Fibroblast of upper back skin (primary cell): ENCODE measurements at places on chromosomes 1 and 21.

DNA sequence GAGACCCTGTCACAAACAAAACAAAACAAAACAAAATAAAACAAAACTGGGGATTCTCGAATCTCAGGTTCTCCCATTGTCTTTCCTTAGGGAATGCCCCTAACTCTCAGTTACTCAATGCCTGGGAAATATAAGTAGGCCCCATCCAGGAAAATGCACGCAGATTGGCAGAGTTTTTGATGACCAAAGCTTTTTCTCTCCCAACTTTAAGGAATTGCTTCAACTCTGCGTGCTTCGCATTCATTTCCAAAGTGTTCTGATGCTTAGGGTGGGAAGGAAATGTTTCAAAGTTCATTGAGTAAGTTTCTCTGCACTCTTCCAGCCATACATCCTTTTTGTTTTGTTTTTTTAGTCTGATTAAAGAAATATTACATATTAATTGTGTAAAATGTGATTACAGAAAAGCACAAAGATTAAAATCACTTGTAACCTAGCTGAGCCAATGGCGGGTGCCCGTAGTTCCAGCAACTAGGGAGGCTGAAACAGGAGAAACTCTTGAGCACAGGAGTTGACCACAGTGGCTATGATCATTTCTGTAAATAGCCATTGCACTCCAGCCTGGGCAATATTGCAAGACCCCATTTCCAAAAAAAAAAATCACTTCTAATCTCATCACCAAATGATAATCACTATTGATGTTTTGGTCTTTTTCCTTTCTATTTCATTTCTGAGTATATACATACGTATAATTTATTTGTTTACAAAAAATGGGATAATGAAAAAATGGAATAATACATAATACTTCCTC is 18.4 kb upstream of the EVI5 start:
- DNase-seq, result no peak

GRCh38 chr1:243227622-243228021 is 27.5 kb downstream of the CEP170 start:
- no peak for DNase-seq

GRCh38 chr1:3657096-3657475 is 4.8 kb downstream of the TP73 start:
- no peak for DNase-seq

GRCh38 chr1:96579636-96580035 is 141.9 kb upstream of the PTBP2 start:
- DNase-seq, result peak; percentile 4

DNA sequence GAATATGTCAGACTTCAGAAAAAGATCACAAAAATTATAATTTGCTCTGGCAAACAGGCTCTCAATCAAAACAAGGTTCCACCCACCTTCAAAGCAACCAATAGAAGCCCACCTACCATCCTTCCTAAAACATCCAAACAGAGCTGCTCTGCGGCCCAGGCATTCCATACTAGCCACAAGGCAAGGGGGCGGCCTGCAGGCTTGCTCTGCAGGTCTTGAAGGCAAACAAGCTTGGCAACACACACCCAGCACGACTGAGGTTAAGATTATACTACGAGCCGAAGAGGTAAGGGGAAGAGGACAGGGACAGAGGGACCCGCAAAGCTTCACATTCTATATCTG is 207.3 kb downstream of the SLC45A1 start:
- peak; percentile 70 for DNase-seq
